Fibroblast of skin of scalp (primary cell): ENCODE measurements at places on chromosomes 3 and 15.

DNA sequence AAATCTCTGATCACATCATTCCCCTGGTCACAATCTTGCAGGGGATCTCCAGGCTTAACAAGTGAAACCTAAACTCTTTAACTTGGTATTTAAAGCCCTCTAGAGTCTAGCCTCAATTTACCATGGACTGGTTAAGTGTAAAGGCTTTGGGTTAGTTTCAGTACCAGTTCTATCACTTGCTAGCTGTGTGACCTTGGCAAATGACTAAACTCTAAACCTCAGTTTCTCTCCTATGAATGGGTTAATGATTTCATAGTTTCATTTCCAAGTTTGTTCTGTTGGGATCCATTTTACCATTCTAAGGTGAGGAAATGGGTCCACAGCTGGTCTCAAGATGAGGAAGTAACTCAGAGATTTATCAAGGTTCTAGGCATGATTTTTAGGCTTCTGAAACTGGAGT, 38.8 kb upstream of the TIMP4 start:
- DNase-seq: no peak

DNA sequence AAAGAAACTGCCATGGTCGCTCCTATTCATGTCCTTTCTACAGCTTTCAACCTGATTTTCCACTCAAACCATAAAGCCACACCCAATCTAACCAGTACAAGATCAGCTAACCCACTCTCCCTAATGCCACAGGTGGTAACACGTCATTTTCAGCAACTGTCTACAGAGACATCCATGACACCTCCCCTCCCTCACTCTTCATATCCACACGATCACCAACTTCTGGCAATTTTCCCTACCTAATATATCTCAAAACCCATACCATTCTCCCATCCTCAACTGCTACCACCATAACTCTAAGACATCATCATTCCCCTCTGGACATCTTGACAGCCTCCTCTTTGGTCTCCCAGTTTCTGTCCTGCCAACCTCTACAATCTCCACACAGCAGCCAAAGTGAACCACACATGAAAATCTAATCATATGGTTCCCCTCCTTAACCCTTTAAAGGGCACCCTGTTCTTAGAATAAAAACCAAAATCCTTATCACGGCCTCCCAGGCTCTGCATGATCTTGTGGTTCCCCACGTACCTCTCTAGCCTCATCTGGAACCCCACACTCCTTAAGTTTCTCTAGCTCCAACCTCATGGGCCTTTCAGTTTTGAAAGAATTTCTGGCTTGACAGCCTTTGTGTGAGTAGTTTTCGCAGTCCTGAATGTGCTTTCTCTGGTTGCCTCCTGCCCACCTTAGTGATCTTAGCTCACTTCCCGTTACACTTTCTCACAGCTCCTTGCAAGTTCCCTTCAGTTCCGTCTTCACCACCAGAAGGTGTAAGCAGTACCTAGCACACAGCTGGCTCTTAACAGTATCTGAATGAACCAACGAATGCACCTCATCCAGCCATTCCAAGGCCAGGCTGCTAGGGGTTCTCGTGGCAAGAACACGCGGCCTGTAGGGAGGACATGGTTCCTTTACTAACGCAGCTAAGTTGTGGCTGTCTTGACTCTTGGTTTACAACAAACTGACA, 33.4 kb downstream of the SPINK8 start:
- DNase-seq: no peak

DNA sequence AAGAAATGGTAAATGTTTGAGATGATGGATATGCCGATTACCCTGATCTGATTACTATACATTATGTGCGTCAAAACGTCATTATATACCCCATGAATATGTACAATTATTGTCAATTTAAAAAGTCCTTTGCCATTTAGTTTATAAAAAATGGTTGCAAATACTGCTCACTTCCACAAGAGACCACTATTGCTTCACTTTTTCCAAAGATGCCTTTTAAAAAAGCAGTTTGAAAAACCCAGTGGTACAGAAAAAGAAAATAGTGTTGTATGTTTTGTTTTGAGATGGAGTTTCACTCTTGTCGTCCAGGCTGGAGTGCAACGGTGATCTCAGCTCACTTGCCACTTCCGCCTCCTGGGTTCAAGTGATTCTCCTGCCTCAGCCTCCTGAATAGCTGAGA, 39.3 kb downstream of the EDEM1 start:
- peak; percentile 46 for DNase-seq

GRCh38 chr3:194187233-194187944, 51.4 kb downstream of the HES1 start:
- no peak for DNase-seq

DNA sequence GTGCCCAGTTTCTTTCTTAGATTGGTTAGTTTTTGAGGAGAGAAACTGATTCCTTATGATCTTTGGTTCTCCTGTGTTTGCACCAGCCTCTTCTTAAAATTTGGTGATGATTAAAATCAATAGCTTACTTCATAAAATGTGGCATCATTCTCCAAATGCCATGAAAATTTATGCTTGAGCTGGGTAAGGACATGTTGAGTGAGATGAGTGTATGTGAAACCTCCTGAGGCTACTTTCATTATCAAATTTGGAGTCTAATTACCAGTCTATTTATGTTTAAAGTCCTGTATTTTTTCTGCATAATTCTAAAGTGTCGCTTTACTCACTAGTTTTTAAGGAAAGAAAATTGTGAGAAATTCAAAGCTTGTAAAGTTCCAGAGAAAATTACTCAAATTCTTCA, 102.1 kb downstream of the DIPK2A start:
- no peak for DNase-seq

- no peak for DNase-seq
Measured at GRCh38 chr3:137148917-137149316, 191.1 kb downstream of the IL20RB start.

- no peak for DNase-seq
Measured at GRCh38 chr15:39432026-39432425, 148.9 kb upstream of the THBS1 start.

DNA sequence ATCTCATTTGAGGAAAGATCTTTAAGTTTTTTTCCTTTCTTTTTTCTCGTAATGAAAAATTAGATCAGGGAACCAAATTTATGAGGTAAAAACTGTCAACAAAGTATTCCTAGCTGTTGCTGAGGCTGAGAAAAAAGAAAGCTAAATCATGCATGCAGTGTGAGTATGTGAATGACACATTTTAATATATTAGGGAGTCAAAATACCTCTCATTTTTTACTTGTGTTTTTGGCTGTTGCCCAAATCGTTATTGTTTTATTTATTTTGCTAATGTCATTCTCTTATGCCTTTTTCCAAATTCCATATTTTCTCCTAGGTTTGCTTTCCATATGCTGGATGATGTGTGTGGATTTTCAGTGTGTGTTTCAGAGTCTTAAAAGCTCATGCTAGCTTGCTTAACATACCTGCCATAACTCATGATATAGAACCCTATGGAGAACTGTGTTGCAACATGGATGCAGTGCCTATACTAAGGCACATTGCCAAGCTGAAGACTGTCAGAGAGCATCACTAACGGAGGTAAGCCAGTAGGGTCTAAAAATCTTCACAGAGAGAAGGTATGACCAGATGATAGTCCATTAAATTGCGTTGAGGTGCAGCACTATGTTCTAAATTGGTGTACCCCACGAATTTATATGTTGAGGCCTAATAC, 629.5 kb upstream of the KCNMB2 start:
- peak; percentile 81 for DNase-seq

DNA sequence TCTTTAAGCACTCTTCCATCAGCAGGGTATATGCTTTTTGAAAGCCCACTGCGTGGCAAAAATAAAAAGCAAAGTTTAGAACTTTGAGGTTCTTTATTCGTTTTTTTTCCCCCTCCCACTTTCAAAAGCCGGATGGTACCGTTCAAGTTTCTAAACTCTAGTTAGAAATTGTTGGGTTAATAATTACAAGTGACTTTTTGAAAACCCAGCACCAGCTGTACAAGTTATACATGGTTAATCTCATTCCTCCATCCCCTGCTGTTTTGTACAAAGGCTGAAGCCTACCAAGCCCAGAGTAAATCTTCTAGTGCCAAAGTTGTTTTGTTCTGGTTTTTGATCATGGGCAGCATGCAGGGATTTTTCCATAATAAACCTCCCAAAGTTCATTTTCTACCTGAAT, 48.6 kb downstream of the WDR72 start:
- no peak for DNase-seq

GRCh38 chr3:150867434-150867833, 37.8 kb downstream of the MINDY4B start:
- no peak for DNase-seq

- DNase-seq: peak; percentile 99
Measured at GRCh38 chr3:69051756-69052471, at the start of gene TMF1. Gene TMF1 (minus strand): TSS chr3:69052333. CDS start chr3:69052086, 247 bp downstream.

DNA sequence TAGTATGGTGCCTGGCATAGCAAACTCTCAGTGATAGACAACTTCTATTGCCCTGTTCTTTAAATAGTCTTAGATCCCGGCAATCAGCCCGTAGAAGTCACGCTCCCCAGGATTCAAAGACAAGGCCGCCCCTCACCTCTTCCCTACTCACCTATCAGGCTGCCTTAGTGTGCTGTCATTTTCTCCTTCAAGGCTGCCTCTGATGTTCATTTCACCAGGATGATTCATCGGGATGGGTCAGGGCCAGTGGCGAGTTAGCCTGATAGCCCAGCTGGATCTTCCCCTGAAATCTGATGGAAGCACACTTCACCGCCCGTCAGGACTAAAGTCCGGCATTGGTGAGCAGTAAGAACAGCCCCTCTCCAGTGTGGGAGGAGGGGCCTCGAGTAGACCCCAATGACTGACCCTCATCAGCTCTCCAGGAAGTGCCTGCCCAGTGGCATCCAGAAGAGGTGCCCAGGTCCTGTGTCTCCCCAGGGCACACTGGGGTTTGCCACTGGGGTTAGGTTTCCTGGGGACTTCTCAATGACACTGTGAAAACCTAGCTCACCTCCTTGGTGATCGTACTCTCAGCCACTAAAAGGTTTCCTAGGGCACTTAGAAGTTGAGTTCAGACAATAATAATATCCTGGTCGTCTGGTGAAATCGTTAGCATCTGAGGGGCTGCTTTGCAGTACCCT, 37.5 kb downstream of the TPM1 start:
- peak; percentile 33 for DNase-seq

- DNase-seq: no peak
Measured at GRCh38 chr3:194672876-194673275, 885 bp upstream of the LSG1 start.

- DNase-seq: no peak
Measured at GRCh38 chr3:159158213-159158612, 356.4 kb downstream of the MFSD1 start.

GRCh38 chr15:44646460-44646859, 17.0 kb downstream of the SPG11 start:
- no peak for DNase-seq

- no peak for DNase-seq
Measured at GRCh38 chr3:61940236-61940635, 378.9 kb downstream of the PTPRG start.

DNA sequence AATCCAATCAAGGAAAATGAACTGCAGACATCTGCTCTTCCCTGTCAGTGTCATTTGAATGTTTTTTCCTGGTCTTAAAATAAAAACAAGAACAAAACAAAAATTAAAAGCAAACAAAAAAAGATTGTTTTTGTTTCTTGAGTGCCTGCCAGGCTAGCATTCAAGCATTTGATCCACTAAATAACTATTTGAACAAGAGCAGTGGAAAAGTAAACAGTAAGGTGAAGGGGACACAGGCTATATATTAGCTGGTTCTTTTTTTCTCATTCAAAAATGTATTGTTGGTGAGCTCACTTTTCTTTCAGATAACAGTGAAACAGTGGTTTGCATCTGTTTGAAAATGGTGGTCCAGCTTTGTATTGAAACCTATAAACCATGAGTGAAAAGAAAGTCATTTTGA, 586.9 kb upstream of the SGO1 start:
- DNase-seq: no peak

GRCh38 chr3:149004622-149005021, 13.3 kb downstream of the GYG1 start:
- DNase-seq: no peak

DNA sequence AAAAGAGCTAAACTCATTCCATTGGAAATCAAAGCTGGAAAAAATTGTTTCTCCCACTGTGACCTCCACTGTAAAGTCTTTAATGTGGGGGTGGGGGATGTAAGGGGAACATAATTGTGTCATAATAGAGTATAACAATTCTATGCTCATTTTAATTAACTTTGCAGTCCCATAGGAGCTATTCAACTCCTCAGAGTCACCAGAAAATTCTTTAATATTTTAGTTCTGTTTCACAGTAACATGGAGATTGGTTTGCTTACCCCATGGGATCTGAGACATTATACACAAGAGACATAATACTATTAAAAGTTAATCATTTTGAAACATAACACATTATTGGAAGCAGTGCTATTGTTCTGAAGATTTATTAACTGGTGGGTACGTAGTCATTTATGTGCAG, 765.9 kb upstream of the GRM7 start:
- DNase-seq: no peak

DNA sequence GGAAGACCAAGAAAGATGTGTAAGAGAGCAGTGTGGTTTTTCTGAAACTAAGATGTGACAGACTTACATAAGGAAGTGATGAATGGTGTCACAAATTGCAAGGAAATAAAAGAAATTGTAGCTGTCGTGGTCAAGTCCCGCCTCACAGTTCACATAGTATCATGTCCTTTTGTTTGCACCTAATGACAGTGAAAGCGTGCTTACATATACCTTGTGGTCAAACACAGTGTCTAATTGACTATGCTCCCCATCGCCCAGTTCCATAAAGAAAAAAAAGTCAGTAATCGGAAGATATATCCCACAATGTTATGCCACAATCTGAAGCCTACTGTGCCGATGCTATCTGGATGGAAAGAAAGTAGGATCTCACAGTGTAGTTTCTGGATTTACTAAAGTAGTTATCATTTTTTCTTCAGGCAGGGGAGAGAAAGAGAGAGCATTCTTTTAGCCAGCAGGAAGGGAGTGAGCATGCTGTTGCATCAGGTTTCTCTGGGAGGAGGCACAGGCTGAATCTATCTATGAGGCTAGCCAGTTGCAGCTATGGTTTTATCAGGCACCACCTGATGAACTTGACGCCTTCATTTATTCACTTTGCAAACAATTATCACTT, 9.8 kb upstream of the PLSCR1 start:
- peak; percentile 42 for DNase-seq

GRCh38 chr3:10816019-10816862, at the start of gene SLC6A11:
Gene SLC6A11 (plus strand): TSS chr3:10816228. CDS start chr3:10816266, 38 bp downstream.
- no peak for DNase-seq

GRCh38 chr3:153273767-153274435, 111.9 kb downstream of the RAP2B start:
- DNase-seq: peak; percentile 75

GRCh38 chr3:151248772-151249337, 29.5 kb downstream of the P2RY14 start:
- DNase-seq: no peak

- no peak for DNase-seq
Measured at GRCh38 chr15:94579286-94579685, 347.9 kb downstream of the MCTP2 start.
